ENCODE measurements at places on chromosomes 11 and 22. TPM values are rescaled to one million over a fixed set of nuclear protein-coding genes. Genes with fewer than 3 reads are reported as not detected.

GRCh38 chr22:50119169-50119767 lies 29.5 kb downstream of the MOV10L1 start:
- no peaks in the 10 kb centered on the region for H3K36me3 ChIP-seq
- no peak overlapping the region for H3K4me3 ChIP-seq
- no peak overlapping the region for H3K27ac ChIP-seq
- peaks cover 7% of the 10 kb centered on the region for H3K4me1 ChIP-seq

- DNase-seq = no peak
- no peaks in the 10 kb centered on the region for H3K36me3 ChIP-seq
- no peaks in the 10 kb centered on the region for H3K4me1 ChIP-seq
- no peak overlapping the region for H3K4me3 ChIP-seq
- peaks cover 100% of the 10 kb centered on the region for H3K27me3 ChIP-seq
Observed at GRCh38 chr11:119928047-119928446, 199.0 kb upstream of the NECTIN1 start.

DNA sequence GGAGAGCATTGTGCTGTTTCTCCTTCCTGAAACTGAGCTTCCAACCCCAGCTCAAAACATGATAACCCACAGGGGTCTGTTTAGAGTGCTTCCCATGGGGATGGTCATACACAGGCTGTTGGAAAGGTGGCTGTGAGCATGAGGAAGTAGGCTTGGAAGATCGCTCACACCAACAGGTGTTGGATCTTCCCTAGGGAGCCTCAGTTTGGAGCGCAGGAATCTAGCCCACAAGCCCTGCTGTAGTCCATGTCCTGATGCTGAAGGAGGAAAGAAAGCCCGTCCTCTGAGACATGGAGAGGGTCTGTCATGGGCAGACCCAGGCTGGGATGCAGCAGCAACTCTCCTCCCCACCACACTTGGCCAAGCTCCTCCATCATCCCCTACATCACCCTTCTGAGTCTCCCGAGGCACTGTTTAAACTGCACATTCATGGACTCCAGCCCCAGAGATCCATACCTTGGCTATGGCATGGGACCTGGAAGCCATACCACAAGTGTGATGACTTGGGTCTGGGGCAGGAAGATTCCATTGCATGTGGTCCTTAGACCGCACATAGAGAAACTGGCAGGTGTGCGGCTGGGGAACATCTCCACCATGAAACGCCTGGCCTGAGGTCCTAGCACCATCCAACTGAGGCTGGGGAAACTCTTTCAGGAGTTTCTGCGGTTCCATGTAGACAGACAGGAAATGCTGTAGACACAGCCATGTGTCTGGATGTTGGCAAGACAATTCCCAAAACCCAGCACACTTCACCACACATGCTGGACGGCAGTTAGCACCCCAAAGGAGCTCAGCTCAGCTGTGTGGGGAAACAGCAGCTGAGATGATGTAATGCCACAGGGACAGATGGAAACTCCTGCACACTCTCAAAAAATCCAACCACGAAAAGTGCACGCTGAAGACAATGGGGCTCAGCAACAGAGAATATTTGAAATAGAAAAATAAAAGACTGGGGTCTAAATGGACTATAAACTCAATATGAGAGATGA lies 27.6 kb upstream of the TTC12 start:
- no peak for DNase-seq
- no peak overlapping the region for H3K4me3 ChIP-seq
- no peaks in the 10 kb centered on the region for H3K4me1 ChIP-seq

GRCh38 chr11:120304526-120304925 lies 20.6 kb upstream of the TLCD5 start:
- no peaks in the 10 kb centered on the region for H3K36me3 ChIP-seq
- H3K27me3 ChIP-seq = no peaks in the 10 kb centered on the region
- H3K4me3 ChIP-seq = no peak overlapping the region
- peak overlapping the region; percentile 77 for H3K27ac ChIP-seq
- DNase-seq = no peak

DNA sequence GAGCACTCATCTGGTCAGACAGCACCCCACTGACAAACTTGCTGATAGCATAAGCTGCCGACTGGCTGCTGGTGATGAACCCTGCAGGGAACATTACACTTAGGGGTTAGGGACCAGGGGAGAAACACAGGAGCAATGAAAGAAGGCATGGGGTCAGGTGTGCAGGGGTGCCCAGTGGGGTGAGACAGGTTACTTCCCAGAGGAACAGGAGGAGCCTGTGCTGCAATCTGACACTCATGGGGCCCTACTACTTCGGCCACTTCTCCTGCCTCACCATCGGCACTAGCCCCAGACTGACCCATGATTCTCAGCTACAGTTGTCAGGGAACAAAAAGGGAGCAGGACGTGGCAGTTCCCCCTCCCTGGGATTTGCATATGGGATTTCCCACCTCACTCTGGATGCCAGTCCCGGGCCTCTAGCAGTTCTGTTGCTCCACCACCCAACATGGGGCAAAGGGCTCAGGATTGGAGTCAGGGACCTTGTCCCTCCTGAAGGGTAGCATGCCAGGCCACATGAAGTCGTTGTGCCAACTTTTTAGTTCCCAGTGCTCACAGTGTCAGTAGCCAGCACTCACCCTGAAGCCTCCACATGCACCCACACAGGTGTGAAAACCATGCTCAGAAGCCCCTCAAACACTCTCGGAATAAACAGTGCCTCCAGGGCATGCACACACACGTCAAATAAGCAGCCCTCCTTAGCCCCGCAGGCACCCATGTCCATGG lies 2.2 kb downstream of the SLC37A4 start:
- no peak overlapping the region for H3K4me3 ChIP-seq
- 0 out of 2 replicates have a peak, but pooled peaks cover 16% of the 10 kb centered on the region for H3K36me3 ChIP-seq
- no peaks in the 10 kb centered on the region for H3K27me3 ChIP-seq
- H3K27ac ChIP-seq = no peak overlapping the region
- peaks cover 18% of the 10 kb centered on the region for H3K4me1 ChIP-seq

GRCh38 chr11:73277467-73277866 lies 5.3 kb downstream of the P2RY6 start:
- no peak overlapping the region for H3K27ac ChIP-seq
- peaks cover 26% of the 10 kb centered on the region for H3K36me3 ChIP-seq
- H3K4me1 ChIP-seq = peaks cover 29% of the 10 kb centered on the region
- no peak for DNase-seq

DNA sequence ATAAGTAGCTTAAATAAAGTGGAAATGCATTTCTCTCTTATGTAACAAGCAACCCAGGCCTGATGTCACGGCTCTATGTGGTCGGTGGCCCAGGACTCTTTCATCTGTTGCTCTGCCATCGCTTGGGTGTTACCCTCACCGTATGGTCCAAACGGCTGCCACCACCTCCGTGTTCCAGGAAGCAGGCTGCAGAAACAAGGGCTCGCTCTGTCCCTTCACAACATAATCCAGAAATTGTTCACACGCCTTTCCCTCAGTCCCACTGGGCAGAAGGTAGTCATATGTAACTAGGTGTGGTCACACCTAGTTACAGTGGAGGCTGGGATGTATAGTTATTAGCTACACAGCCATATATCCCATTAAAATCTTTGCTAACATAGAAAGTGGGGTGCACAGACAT lies 421.0 kb downstream of the SOX6 start:
- DNase-seq = no peak
- H3K36me3 ChIP-seq = no peaks in the 10 kb centered on the region
- H3K27me3 ChIP-seq = no peaks in the 10 kb centered on the region
- H3K4me1 ChIP-seq = no peaks in the 10 kb centered on the region
- H3K27ac ChIP-seq = no peak overlapping the region
- no peak overlapping the region for H3K4me3 ChIP-seq

- no peaks in the 10 kb centered on the region for H3K4me1 ChIP-seq
- no peak overlapping the region for H3K27ac ChIP-seq
- no peak overlapping the region for H3K4me3 ChIP-seq
- H3K27me3 ChIP-seq = no peaks in the 10 kb centered on the region
Observed at GRCh38 chr11:22984045-22984444, 123.8 kb upstream of the CCDC179 start.

- H3K27ac ChIP-seq = peak overlapping the region; percentile 59
- H3K36me3 ChIP-seq = peaks cover 5% of the 10 kb centered on the region
- peaks cover 30% of the 10 kb centered on the region for H3K4me1 ChIP-seq
- H3K4me3 ChIP-seq = no peak overlapping the region
Observed at GRCh38 chr11:47523490-47524225, 29.3 kb downstream of the CELF1 start.

DNA sequence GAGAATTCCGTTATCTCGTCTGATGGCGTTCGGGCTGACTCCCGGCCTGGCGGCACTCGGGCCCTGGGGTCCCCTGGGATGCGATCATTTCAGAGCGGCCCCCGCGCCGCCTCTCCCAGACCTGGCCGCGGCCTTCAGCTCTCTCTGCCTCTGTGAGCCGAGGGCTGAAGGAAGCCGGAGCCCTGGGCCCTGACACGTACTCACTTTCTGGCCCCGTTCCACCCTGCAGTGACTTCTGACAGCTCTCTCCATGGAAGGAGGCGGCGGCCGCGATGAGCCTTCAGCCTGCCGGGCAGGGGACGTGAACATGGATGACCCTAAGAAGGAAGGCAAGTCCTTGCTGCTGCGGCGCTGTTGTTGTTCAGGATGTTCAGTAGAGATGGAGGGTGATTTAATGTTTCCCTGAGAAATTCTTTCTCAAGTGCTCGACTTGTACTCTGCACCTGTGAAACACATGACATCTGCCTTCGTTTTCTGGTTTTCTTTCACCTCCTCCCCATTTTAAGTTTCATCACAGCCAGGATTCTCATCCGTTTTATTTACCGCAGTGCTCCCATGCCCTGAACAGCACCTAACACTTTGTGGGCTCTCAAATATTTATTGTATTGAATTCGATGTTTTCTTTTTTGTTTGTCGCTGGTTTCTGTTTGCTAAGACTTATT lies 612 bp downstream of the GTSE1 start:
- H3K4me3 ChIP-seq = peak overlapping the region; percentile 73
- peaks cover 20% of the 10 kb centered on the region for H3K4me1 ChIP-seq
- no peaks in the 10 kb centered on the region for H3K27me3 ChIP-seq
- no peak overlapping the region for H3K27ac ChIP-seq
- peaks cover 18% of the 10 kb centered on the region for H3K36me3 ChIP-seq

DNA sequence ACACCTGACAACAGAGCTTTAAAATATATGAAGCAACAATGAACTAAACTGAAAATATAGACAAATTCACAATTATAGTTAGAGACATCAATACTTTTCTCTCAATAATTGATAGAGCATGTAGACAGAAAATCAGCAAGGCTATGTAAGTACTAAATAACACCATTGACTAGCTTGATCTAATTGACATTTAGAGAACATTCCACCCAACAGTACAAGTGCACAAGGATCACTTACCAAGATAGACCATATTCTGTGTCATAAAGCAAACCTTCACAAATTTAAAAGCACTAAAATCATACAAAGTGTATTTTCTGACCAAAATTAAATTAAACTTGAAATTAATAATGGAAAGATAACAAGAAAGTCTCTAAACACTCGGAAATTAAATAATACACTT lies 562.5 kb downstream of the INSC start:
- H3K4me1 ChIP-seq = no peaks in the 10 kb centered on the region
- no peak overlapping the region for H3K27ac ChIP-seq
- H3K4me3 ChIP-seq = no peak overlapping the region
- no peaks in the 10 kb centered on the region for H3K27me3 ChIP-seq
- no peak for DNase-seq

DNA sequence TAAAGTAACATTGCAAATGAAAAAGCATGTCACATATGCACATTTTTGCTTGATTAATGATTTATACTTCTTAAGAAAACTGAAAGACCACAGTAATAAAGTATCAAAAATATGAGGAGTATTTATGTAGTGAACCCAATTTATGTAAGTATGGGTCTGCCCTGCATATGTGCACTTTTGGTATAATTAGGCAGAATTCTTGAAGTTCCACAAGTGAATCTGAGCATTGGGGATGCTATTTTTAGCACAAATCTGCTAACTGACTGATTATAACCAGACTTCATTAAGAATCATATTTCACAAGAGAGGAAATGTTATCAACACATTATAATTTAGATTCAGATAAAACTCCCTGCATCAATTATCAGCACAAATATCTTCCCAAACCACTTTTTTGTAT lies 407.1 kb upstream of the LRRC4C start:
- no peaks in the 10 kb centered on the region for H3K4me1 ChIP-seq
- H3K27ac ChIP-seq = no peak overlapping the region
- no peaks in the 10 kb centered on the region for H3K36me3 ChIP-seq
- H3K27me3 ChIP-seq = no peaks in the 10 kb centered on the region
- no peak overlapping the region for H3K4me3 ChIP-seq
- DNase-seq = no peak

DNA sequence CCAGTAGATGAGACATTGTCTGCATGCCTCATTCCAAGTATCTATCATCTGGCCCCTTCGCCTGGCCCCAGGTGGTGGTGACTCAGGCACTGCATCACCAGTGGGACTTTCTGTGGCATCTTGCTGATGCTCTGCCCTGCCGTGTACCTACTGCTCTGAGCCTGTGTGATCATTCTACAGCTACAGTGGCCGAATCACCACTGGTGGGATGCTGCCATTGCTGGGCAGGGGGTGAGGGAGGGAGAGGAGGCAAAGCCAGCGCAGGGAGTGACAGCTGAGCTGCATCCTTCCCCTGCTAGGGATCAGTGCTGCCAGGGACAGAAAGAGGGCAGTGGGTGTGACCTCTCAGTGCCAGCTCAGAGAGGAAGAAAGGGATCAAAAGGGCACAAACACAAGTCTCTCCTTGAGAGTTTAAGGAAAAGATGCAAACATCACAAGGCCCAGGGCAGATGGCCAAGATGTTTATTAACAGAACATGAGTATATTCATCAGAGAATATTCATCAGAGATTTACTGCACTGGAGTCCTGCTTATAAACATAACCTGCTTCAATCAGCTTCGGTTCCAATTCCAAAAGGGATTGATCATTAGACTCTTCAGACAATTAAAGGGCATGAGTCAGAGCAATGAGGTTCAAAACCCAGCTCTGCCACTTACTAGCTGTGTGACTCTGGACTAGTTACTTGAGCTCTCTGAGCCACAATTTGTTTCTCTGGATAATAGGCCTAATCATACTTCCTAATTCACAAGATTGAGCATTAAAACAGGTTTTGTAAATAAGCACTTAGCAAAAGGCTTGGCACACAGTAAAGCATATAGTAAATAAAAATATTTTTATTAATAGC lies 109.8 kb downstream of the NAT10 start:
- H3K4me3 ChIP-seq = no peak overlapping the region
- H3K4me1 ChIP-seq = peaks cover 33% of the 10 kb centered on the region
- H3K36me3 ChIP-seq = no peaks in the 10 kb centered on the region
- DNase-seq = peak; percentile 87
- peak overlapping the region; percentile 54 for H3K27ac ChIP-seq

- H3K4me1 ChIP-seq = peaks cover 34% of the 10 kb centered on the region
- peak overlapping the region; percentile 5 for H3K4me3 ChIP-seq
- peak overlapping the region; percentile 85 for H3K27ac ChIP-seq
- no peaks in the 10 kb centered on the region for H3K36me3 ChIP-seq
- DNase-seq = no peak
- no peaks in the 10 kb centered on the region for H3K27me3 ChIP-seq
Observed at GRCh38 chr11:111736181-111736590, 30.0 kb downstream of the PPP2R1B start.

OR51A2 gene
- not detected for total RNA-seq

EPS8L2 gene
- total RNA-seq = 229 TPM

TRIM29 gene
- 208 TPM for total RNA-seq

TTC38 gene
- total RNA-seq = 15.2 TPM

PANX2 gene
- total RNA-seq = 51.7 TPM

SMCO4 gene
- total RNA-seq = 19.6 TPM

Data from PC-9 (cell line).